Activated CD8-positive, alpha-beta memory T cell treated with anti-CD3 and anti-CD28 coated beads, Interleukin-2, amount 50 U/mL, for 48 hours (primary cell): ENCODE measurements at places on chromosomes 1 and 21.

DNA sequence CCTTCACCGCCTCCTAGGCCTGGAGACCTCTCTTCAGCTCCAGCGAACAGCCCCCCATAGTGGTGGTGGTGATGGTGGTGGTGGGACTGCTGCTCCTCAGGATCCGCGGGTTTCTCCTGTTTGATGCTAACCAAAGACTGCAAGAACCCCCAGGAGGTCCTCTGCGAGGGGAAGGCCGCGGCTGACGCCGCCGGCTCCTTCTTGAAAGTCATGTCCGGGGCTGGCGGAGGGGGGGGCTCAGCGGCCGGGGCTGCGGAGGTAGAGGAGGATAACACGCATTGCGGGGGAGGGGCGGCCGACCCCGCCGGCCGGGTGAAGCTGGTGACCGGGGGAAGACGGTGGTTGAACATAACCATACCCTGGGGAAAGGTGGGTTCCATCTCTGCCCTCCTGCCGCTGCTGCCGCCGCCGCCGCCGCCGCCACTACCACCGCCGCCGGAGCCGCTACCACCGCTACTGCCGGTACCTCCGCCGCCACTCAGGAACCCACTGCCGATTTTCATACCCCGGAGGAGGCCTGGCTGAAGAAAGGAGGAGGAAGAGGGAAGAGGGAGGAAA, 554 bp downstream of the ZNF281 start:
- peak; percentile 81 for DNase-seq

DNA sequence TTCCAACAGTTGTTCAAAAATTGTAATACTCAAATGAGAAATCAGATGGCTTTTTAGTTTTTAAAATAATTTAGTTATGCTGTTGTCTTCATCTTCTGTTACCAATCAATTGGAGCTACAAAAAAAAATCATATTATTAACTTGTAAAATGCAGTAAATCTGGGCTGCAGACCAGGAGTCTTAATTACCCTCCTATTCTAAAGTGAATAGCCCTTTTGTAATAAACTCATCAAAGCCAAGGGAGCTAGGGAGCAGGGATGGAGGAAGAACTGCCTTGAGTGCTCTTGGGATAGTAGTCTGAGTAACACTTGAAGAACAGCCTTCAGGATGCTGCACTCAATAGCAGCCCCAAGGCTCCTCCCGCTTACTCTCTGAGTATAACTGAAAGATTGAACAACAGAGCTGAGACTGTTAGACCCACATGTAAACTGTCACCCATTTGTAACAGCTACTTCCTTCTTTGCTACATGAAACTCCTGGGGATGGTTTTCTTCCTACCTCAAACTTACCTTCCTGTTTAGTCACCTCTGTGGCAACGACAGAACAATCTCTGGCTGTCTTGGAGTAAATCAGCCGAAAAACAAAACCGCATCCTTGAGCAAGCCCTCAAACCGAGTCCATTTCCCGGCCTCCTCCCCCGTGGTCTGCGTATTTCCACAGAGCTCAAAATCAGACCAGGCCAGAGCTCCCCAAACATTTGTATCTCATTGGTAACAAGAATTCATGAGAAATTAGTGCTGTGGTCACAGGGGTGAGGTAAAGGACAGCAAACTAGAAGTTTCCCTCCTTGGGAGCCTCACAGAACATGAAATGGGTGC, 55.9 kb downstream of the CD58 start:
- DNase-seq: peak; percentile 82

- DNase-seq: no peak
Observed at GRCh38 chr1:198907423-198907746, 268.5 kb downstream of the PTPRC start.

GRCh38 chr1:64269558-64269884, 66.1 kb downstream of the UBE2U start:
- DNase-seq: no peak

DNA sequence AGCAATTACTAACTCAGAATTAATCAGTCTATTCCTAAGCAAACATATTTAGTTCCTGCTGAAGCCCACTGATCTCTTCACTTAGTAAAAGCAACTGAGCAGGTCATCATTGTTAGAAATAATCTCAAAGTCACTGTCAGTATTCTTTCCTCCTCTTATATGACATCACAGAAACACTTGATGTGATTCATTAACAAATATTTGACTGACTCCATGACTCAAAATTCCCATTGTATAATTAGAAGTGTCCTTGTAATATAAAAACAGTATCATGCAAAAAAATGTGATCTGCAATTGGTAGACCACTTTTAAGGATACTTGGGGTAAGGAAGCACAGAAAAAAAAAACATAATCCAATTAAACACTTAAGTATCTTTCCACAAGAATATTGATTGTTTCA, 194.4 kb downstream of the DPYD start:
- no peak for DNase-seq

DNA sequence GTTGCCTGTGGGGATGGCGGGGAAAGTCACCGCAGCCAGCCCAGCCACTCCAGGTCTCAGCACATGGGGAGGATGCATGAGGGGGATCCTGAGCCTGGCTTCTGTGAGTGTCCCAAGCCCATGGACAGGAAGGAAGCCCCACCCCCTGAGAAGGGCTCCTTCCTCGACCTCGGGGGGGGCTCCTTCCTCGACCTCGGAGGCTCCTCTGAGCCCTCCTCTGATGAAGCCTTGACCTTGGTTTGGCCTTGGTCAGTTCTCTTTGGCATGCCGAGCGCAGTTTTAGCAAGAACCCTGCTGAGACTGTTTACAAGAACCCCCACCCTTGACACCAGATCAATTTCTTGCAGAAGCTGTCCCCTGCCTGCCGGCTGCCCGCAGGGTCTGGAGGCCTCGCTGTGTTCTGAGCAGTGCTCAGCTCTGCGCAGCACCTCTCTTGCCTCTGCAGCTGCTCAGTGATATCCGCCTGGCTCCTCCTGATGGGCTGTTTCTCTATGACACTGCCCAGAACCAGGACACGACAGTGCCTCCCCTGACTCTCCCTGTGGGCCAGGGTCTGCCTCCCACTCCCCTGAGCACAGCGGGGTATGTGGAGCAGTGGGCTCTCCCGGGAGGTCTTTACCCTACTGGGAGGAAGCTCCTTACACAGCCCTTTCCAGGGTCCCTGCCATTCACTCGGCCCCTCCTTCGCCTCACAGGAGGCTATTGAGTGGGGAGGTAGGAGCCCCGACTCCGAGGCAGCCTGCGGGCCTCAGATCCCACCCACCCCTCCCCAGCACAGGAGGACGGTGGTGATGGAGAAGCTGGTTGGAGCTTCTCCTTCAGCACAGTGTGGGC, 15.4 kb downstream of the ACTRT2 start:
- no peak for DNase-seq

GRCh38 chr1:198623752-198624647, 14.8 kb upstream of the PTPRC start:
- DNase-seq: no peak

GRCh38 chr1:52676249-52676903, 21.8 kb downstream of the COA7 start:
- no peak for DNase-seq

- no peak for DNase-seq
Observed at GRCh38 chr1:41730806-41731205, 187.9 kb downstream of the HIVEP3 start.

DNA sequence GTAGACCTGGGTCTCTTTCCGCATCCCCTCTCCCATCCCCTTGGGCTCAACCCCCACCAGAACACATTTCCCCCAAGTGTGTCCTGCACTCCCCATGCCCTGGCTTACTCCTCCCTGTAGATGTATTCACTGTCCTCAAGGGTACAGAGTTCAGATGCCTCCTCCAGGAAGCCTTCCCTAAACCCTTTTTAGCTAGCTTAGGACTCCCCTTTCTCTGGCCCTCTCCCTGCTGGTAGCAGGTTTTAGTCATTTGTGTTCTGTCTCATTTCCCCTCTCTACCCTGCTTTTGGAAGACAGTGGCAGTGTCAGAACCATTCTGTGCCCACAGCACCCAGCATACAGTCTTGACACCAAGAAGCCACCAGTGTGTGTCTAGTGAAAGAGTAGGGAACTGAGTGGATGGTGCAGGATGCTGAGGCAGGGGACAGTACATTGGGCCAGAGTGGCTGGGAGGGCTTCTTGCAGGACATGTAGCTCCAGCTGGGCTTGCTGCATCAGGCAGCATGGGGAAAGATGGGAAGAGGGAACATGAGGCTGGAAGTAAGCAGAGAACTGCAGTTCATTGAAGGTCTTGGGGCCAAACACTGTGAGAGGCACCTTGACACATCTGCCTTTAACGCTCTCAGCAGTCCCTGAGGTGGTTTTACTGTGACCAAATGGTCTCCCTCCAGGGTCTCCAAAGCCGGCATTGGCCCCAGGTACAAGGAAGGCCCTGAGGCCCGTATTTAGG, 2.5 kb downstream of the FOXO6 start:
- no peak for DNase-seq

DNA sequence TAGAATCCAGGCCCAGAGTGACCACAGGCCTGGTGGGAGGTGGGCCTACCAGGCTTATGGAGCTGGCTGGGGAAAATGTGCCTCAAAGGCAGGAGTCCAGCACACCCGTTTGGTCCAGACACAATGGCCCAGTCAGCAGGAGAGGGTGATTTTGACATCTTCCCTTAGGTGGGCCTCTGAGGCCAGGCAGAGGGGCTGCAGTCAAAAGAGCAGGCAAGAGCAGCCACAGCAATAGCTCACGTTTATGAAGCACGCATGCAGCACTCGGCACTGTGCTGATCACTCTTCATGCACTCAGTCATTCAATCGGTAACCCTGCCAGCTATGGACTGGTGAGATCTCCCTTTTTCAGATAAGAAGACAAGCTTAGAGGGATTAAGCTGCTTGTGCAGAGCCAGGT, 146.8 kb downstream of the LRIG2 start:
- DNase-seq: no peak

GRCh38 chr1:11100149-11100493, 452 bp upstream of the EXOSC10 start:
- no peak for DNase-seq

DNA sequence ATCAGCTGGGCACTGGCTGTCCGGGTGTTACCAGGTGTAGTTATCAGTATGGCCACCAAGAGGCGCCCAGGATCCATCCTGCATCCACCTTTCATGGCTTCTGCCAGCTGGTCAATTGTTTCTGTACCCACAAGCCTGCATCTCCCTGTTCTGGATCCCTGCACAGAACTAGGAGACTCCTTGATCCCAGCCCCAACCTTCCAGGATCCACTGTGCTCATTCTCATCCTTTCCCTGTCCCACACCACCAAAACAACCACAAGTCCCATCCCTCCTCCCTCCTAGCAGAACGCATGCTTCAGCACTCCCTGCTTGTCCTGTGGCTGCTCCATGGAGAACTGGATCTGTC, 27.2 kb upstream of the FOXE3 start:
- DNase-seq: peak; percentile 77

DNA sequence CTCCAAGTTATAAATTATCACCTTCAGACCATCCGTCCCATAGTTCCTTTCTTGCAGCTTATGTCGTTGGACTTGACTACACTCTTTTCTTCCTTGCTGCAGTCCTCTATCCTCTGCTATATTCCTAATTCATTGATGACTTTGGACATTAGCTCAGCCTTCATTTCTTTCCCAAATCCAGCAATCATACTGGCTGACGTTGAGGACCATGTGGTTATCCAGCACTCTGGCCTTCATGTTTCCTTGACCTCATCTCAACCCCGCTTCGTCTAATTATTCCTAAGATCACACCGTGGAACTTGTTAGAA, 27.4 kb downstream of the RAD54L start:
- DNase-seq: no peak

- DNase-seq: peak; percentile 76
Observed at GRCh38 chr1:21295002-21295401, 4.7 kb upstream of the ECE1 start.

DNA sequence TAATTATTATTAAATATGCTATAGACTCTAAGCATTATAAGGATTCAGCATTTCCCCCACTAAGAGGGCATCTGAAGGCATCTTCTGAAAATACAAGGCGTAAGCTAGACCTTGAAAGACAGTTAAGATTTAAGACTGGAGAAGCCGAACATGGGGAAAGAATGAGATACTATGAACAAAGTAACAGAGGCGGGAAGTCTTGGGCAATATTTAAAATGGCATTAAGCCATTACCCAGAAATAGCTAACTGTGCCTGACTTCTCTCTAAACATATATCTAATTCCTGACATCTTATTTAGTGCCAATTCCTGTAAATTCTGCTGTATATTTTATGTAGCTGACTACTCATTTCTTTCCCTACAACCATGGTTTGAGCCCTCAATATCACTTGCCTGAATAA, 20.9 kb downstream of the DPH5 start:
- DNase-seq: no peak

GRCh38 chr1:203038217-203038741, 12.0 kb downstream of the PPFIA4 start:
- no peak for DNase-seq

- no peak for DNase-seq
Observed at GRCh38 chr1:230145953-230146476, 79.0 kb downstream of the GALNT2 start.

DNA sequence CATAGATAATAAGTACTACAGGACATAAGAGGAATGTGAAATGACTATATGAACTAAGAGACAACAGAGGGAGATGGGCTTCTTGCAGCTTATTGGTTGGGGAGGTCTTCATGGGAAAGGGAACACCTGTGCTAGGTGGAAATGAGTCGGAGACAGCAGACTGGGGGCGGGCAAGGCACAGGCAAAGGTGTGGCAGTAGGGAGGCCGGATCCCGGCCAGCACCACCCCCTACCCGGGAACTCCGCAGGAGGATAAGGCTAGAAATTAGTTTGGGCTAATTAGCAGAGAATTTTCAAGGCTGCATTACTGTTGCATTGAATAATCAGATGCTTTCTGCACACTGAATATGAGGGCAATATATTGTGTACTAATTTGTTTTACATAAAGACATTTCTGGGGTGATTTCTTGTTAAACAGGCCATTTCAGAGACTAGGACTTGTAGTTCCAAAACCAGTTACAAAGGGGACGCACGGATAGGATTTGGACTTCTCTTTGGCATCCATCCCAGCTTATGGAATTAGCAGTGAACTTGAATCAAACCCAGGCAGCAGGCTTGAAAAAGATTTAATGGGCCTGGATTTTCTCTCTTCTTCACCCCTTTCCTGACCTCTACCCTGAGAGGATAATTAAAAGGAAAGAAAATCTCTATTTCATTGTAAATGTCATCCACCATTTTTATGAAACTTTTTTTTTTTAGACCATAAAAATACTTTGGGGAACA, 2.2 kb upstream of the HUNK start:
- no peak for DNase-seq

GRCh38 chr1:153288634-153289275, 24.0 kb downstream of the PGLYRP3 start:
- DNase-seq: peak; percentile 70

- no peak for DNase-seq
Observed at GRCh38 chr1:66402194-66402593, 131.8 kb upstream of the SGIP1 start.
